HFFc6 (cell line): ENCODE measurements at places on chromosomes 2 and 18. TPM values are rescaled to one million over a fixed set of nuclear protein-coding genes. Genes with fewer than 3 reads are reported as not detected.

Gene INHBB
- total RNA-seq = 0.48 to 1.3 TPM (median 0.57 TPM) in 3 replicates

- DNase-seq = no peak
Observed at GRCh38 chr2:170928036-170928823, 823 bp upstream of the GORASP2 start.

GRCh38 chr2:223601932-223602666, at the start of gene SCG2:
TSS of gene SCG2 (minus strand) at chr2:223602361. CDS start at chr2:223599282, 3,079 bp downstream.
- peak; percentile 89 for DNase-seq

GRCh38 chr18:79692886-79693285, 13.3 kb downstream of the CTDP1 start:
- no peak for DNase-seq
